ENCODE measurements at places on chromosomes 1 and 21. TPM values are rescaled to one million over a fixed set of nuclear protein-coding genes. Genes with fewer than 3 reads are reported as not detected.

The ZNF687 gene
- total RNA-seq, result 16.9 TPM

The ANKRD65 gene
- total RNA-seq, result 0.47 TPM

The MUL1 gene
- 38.0 TPM for total RNA-seq

The MACF1 gene
- 195 TPM for total RNA-seq

The NPL gene
- 1.1 TPM for total RNA-seq

The RPTN gene
- not detected for total RNA-seq

The LRRC39 gene
- 0.13 TPM for total RNA-seq

The PADI2 gene
- total RNA-seq, result 0.13 TPM

The TRIM58 gene
- 0.34 TPM for total RNA-seq

The CFAP74 gene
- not detected for total RNA-seq

The PTGFRN gene
- total RNA-seq, result 9.0 TPM

The AMPD2 gene
- total RNA-seq, result 31.4 TPM
